Non-pigmented ciliary epithelial cell (primary cell): ENCODE measurements at places on chromosomes 5 and 9.

DNA sequence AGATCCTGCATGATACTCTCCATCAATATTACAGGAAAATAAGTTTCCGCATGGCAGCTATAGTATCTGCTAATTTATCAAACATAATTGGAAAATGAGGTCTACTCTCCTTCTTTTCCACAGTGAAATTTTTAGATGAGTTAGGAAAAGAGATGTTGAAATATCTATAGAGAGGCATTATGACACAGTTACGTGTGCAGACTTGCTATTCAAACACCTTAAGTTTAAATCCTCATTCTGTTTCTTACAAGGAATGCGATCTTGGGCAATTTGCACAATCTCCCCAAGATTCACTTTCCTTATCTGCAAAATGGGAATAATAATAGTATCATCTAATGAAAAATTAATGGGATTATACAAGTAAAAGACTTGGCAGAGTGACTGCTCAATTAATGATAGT is 91.7 kb upstream of the SLCO6A1 start:
- DNase-seq: no peak

DNA sequence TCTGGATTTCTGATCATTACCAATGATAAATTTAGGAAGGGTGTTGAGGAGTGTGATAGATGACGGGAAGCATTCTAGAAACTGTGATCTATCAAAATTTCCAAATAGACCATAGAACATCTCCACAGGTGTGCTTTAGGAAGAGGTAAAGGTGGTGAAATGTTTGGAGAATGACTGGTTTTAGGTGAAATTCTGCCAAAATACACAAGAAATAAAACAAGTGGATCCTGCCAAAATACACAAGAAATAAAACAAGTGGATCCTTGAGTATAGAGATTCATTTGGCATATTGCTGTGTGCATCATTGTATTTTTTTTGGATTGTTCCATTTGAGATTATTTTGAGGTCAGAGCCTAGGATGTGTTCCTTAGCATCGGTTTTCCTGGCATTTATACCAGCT is 88.3 kb upstream of the CTNND2 start:
- DNase-seq: no peak

- DNase-seq: no peak
Observed at GRCh38 chr5:135669416-135669815, 90.6 kb upstream of the CXCL14 start.

DNA sequence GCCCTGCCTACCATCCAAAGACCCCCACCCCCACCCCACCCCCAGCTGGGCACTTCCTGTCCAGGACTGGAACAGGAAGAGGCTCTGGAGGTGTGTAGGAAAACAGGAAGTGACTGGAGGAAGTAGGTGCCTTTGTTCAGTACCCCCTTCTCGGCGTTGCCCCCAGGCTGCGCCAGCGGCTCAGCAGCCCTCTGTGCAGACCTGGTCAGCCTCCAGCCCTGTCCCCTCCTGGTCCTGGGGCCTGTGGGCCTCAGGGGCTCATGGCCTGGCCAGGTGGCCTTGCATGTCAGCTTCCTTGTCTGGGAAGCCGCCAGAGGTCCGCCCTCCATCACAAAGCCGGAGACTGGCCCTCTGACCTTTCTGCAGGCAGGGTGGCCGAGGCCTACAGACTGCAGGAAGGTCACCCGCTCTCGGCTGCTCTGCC is 26.0 kb downstream of the FLT4 start:
- no peak for DNase-seq

GRCh38 chr9:33469891-33470290 is 3.8 kb downstream of the NOL6 start:
- DNase-seq: no peak

DNA sequence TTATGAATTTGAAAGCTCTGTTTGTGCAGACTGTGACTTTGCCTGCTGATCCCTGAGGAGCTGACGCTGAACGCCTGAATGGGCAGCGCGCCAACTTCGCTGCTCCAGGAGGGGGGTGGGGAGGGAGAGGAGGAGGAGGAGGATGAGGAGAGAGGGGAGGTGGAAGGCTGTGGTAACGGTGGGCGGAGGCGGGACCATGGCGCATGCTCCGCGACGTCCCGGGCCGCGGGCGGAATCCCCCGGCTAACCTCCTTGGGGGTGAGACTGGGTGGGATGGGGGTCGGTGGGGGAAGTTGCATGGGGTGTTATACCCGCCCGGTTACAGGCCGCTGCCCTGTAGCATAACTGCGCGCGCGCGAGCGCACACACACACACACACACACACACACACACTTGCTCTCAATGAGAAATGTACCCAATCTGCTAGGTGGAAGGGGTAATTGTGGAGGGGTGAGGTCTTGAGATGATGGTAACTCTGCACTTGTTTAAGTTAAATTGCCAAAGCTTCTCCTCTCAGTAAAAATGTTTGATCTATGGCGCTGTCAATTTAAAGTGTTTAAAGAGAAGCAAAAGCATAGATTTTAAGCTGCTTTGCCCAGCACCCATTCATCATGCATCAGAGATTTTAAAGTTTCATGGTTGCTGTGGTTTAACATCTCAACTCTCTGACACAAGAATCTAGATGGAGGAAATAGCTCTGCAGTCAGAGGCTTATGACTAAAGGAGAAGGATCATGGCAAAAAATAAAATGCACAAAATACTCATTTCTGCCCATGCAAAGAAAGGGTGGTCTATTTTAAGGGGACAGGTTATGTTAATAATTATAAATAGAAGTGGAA is 76.6 kb upstream of the TBCA start:
- peak; percentile 55 for DNase-seq

GRCh38 chr5:40984884-40985283 is 75.6 kb downstream of the C7 start:
- peak; percentile 34 for DNase-seq

GRCh38 chr9:70656281-70656680 is 241.8 kb upstream of the KLF9 start:
- DNase-seq: no peak

DNA sequence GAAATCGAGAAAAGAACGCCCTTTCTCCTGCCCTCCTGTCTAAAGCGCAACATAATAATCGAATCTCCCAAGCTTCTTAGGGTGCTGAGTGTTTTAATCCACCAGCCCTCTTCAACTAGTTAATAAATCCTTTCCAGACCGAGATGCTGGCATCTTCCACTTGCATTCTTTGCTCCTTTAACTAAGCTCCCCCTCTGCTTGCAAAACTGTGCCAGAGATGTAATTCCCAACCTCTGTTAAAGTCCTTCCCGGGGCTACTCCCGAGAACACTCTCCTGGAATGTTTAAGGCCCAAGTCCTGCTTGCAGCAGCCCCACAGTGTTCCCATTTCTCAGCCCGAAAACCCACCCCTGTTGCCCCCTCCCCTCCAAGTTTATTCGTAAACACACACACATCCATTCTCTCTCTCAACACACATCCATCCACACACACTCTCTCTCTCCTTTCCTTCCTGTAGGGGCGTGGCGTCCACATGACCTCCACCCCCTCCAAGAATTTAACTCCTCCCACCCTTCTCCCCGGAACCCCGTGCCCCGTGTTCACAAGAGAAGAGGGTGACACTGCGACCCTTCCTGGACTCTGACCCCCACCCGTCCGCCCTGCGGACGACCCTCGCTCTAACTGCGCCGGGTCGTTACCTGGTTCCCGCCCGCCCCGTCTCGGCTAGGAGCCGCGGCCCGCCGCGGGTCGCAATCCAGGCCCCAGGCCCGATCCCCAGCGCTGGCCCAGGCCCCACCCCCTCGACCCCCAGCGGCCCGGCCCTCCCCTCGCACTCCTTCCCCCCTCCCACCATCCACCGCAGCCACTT is 7.0 kb upstream of the MGAT1 start:
- DNase-seq: no peak

DNA sequence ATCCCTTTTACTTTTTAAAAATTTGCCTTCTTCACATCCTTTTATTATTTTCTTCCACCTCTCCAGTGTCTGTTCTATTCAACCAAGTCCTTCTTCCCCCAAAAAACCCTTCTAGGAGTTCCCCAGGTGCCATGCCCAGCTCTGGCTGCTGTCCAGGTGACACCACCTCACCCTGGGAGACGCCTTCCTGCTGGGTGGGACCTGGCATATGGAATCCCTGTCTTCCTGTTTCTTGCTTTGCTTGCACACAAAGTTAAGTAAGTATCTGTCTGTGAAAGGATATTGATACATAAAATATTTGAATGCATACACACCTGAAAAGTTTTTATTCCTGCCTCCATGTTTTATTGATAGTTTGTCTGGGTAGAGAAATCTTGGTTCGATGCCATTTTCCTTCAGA is 23.1 kb upstream of the MED10 start:
- no peak for DNase-seq

- peak; percentile 75 for DNase-seq
Observed at GRCh38 chr9:86321373-86321772, 32.8 kb downstream of the TUT7 start.

DNA sequence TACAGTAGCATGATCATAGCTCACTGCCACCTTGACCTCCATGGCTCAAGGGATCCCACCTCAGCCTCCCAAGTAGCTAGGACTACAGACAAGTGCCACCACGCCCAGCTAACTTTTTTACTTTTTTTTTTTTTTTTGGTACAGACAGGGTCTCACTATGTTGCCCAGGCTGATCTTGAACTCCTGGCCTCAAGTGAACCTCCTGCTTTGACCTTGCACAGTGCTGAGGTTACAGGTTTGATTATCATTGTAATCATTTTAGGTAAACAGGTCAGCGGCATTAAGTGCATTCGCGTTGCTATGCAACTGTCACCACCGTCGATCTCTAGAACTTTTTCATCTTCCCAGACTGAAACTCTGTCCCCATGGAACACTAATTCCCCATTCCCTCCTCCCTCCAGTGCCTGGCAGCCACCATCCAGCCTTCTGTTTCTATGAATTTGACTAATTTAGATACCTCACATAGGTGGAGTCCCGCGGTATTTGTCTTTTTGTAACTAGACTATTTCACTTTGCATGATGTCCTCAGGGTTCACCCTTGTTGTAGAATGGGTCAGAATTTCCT is 5.8 kb upstream of the CARD19 start:
- DNase-seq: no peak

DNA sequence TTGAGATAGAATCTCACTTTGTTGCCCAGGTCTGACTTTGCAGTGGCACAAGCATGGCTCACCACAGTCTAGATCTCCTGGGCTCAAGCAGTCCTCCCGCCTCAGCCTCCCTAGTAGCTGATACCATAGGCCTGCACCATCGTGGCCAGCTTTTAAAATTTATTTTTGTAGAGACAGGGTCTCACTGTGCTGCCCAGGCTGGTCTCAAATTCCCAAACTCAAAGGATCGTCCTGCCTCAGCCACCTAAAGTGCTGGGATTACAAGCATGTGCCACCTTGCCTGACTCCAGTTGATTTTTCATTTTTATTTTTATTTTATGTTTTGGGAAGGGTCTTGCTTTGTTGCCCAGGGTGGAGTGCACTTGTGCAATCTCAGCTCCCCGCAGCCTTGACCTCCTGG is 41.7 kb upstream of the GLDC start:
- DNase-seq: no peak

GRCh38 chr9:129623331-129623730 is 2.4 kb upstream of the C9orf50 start:
- no peak for DNase-seq

DNA sequence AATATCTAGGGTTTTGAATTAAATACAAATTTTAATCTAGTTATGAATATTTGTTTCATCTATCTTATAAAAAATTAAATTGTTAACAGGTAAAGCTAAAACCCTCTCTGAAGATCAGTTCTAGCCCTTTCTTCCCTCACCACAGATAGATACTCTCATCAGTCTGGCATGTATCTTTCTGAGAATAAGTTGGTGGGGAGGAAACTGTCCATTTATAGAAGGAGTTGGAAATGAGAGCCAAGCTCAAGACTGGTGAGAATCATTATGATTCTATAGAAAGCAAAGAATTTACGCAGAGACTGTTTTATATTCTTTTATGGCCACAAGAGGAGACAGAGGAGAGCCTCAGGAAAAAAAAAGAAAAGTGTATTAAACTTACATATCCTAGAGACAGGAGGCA is 59.0 kb downstream of the STARD4 start:
- peak; percentile 34 for DNase-seq

DNA sequence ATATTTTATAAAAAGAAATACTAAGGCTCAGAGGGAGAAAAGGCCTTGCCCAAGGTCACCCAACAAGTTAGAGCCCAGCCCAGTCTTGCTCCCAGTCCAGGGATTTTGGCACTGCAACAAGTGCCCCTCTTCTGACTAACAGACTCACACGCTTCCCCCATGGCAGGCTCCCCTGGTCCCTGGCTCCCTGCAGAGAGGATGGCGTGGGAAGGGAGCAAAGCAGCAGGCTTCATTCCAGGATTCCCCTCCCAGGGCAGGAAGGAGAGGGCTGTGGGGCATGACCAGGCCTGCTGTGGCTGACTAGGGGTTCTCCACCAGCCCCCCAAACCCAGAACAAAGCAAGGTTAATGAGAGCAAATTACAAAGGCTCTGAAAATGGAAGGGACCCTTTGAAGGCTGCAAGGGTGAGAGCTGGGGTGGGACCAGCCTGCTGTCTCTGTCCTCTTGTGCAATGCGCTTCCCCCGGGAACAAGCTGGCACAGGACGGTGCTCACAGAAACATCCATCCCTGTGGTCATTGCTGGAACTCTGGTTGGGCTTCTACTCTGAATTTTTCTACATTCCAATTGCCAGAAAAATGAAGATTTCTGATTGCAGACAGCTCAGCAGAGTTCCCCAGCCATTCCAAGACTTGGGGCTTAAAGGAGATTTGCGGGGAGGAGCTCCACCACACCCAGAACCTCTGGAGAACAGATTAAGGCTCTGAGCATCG is 37.1 kb upstream of the FAT2 start:
- DNase-seq: no peak

DNA sequence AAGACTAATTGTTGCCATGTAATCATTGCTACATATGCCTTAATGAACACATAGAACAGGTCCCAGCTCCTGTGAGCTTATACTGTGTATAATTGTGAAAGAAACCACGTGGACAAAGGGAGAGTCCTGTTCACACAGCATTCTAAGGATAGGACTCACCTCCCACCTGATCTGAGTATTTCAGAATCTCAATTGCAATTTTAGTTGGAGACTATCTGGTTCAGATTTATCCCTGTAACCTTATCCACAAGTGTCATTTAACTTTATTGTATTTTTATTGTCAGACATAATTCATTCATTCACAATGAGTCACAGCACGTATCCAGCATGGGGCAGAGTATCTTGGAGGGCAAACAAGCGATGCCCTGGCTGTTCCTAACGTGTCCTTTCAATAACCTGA is 448.3 kb downstream of the NTRK2 start:
- DNase-seq: no peak

DNA sequence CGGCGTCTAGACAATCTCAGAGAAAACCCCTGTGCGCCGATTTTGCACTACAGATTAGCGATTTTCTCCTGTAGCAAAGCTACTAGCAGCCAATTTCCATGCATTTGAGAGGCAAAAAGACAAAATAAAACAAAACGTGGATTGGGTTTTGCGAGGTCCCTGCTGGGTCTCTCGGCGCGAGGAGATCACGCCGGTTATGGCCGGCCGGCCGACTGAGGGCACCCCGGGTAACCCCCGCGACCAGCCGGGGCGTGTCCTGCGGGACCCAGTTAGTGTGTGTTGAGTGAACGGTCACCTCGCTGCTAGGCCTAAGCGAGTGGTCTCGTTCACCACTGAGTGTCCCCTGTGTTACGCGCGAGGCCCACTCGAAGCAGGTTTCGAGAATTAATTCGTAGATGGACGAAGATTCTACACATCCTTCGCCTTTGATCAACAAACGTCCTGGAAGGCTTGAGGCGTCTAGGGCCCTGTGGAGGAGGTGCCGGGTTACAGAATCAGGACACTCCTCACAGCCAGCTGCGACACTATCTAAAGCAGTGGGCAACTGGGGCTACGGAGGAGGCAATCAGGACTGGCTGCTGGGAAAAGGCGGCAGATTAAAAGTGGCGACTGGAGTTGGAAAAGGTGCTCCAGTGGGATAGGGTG is 764 bp upstream of the VDAC1 start:
- DNase-seq: no peak
